Endothelial cell (in vitro differentiated cells): ENCODE measurements at places on chromosomes 7 and 10. TPM values are rescaled to one million over a fixed set of nuclear protein-coding genes. Genes with fewer than 3 reads are reported as not detected.

GRCh38 chr10:124644771-124645415 is 99.3 kb downstream of the FAM53B start:
- no peak for DNase-seq

- no peak for DNase-seq
These were observed 26.4 kb downstream of the ASB13 start for GRCh38 chr10:5640036-5640435.

DNA sequence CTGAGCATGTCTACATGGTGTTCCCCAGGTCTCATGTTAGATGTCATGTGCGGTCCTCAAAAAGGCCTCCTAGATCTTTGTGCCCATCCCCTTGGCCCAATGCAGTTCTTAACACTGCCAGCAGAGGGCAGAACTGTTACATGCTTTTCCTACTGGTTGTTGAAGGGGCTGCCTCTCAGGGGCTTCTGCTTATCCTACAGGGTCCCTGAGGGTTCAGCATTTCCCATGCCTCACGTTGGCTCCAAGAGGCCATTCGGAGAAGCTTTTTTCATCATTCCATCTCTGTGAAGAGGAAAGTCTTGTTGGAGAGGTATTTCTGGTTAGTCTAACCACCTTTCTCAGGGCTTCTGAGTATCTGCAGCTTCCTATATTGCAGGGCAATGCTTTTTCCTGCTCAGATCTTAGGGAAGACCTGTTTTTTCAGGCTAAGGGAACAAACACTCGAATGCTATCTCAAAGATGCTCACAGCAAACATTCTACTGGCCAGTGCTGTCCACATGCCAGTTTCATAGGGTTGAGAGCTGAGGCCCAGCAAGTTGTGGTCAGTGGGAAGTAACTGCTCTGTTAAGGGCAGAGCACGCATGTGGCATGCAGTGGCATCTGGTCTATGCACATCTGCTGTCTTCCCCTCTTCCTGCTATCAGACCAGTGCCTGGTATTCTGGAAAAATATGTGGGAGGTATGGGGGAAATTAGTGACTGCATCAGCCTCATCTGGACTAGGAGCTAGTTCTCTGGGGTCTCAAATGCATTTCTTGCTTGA is 31.5 kb downstream of the MBL2 start:
- peak; percentile 83 for DNase-seq

DNA sequence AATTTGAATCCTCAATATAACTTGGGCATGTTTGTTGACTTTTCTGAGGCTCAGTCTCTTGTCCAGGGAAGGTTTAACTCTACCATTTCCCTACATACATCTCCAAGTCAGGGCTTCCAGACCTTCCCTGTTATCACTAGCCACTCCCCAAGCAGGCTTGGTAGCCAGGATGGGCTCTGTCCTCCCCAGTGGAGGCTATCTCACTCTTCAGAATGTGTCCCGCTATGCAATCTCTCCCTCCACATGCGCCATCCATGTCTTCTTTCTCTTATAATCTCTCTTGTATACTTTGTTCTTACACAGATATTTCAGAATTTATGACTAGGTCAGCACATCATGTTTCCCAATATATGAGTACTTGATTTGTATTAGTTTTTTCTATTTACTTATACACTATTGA is 310.4 kb downstream of the HGF start:
- DNase-seq = no peak

- DNase-seq = no peak
These were observed 683.8 kb upstream of the ANKRD30A start for GRCh38 chr10:36441557-36441956.

GRCh38 chr10:25820472-25820871 is 113.6 kb upstream of the MYO3A start:
- no peak for DNase-seq

The CELF2 gene
- 27.5 TPM for total RNA-seq

The TMEM106B gene
- total RNA-seq = 23.2 TPM

- DNase-seq = no peak
These were observed 108.0 kb downstream of the SH3PXD2A start for GRCh38 chr10:103747193-103747865.

The SERPINE1 gene
- total RNA-seq = 0.80 TPM

The TYW1B gene
- total RNA-seq = 1.9 TPM

The RBM20 gene
- total RNA-seq = 1.0 TPM

DNA sequence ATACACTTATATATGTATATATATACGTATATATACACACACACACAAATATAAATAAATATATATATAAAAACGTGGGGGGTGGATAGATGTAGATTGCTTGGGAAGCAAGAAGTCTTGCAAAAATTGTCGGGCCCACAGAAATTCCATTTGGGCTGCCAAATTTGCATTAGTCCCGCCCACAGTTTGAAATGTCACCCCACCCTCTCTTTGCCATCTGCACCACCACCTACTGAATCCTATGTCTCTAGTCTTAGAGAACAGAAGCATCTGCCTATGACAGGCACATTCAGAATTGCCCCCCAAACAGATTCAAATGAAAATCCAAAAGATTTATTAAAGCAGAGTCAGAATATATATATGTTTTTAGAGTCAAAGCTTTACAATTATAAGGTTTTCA is 25.6 kb upstream of the CACNA2D1 start:
- no peak for DNase-seq

DNA sequence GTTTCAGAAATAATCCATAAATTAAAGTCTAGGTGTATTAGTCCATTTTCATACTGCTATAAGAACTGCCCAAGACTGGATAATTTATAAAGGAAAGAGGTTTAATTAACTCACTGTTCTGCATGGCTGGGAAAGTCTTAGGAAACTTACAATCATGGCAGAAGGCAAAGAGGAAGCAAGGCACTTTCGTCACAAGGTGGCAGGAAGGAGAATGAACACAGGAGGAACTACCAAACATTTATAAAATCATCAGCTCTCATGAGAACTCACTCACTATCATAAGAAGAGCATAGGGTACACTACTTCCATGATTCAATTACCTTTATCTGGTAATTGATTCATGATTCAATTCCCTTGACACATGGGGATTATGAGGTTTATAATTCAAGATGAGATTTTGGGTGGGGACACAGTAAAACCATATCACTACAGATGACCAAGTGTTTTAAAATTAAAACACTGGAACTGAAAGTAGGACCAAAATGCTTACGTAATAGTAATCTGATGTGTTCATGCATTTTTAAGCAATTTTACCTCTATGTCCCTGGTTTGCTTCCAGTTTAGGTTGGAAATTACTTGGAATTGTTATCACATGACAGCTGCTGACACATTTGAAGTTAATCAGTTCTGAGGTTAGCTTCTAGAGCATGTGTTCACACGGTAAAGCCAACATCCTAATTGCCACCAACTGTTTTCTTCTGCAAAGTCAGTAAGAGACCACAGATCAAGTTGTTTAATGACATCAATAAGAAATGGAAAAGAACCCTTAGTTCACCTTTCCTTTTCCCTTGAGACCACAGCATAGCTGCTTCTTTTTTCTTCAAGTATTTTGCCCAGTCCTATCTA is 48.4 kb upstream of the SEMA3C start:
- no peak for DNase-seq

The ANKRD1 gene
- 0.82 TPM for total RNA-seq

The LRRC61 gene
- 5.1 TPM for total RNA-seq

The TBRG4 gene
- 48.1 TPM for total RNA-seq

DNA sequence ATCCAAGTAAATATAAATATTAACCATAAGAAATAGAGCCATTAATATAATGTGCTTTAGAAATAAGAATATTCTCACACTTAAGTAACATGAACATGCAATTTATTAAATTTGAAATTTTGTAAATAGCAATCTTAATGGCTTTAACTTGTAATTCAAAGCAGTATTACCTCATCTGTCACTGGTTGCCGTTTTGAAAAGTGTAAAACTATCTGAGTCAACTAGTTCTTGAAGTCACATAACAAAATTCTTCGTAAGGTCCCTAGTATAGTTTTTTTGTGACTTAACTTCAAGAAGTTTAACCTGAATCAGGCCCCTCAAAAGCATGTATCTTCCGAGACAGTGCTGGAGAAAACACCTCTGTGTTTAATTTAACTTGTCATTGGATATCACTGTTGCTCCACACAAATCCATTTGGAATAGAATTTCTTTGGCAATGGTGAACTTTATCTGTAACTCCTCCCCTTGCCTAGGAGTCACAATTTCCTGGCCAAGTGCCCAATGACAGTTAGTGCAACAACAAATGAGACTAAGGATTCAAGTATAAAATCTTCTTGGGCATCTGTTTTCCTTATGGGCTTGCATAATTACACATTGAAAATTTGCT is 47.1 kb downstream of the NT5C2 start:
- DNase-seq = no peak

The VGF gene
- 0.77 TPM for total RNA-seq

The INHBA gene
- total RNA-seq = 0.08 TPM

GRCh38 chr10:98074315-98074911 is 44.0 kb upstream of the CRTAC1 start:
- peak; percentile 46 for DNase-seq

DNA sequence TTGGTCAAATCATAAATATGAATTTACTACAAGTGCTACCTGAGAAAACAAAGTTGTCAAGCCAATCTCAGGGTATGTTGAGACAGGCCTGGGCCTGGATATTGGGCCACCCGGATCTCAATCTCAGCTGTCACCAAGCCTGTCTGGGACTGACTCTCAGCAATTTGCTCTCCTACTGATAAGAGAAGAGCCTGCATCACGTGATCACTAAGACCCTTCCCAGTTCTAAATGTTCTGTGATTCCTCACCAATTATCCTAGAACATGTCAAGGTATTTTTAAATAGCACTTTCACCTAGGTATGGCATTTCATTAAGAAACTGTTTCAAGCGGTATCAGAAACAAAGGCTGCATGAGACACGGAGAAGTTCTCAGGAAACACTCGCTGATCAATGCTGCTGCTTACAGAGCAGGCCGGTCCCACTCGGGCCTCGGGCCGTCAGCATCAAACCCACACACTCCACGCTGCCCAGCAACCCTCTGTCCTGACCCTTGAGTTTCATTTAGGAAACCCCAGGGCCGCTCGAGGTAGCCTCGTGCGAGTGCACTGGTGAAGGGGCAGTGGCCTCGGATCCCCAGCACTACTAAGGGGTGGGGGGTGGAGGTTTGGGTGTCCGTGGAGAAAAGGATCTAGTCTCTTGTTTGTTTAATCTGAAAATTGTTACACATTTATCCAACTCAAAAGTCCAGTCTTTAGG is 4.1 kb downstream of the KLF6 start:
- DNase-seq = no peak

The HELLS gene
- 58.8 TPM for total RNA-seq

The FOXP2 gene
- total RNA-seq = 9.1 TPM

DNA sequence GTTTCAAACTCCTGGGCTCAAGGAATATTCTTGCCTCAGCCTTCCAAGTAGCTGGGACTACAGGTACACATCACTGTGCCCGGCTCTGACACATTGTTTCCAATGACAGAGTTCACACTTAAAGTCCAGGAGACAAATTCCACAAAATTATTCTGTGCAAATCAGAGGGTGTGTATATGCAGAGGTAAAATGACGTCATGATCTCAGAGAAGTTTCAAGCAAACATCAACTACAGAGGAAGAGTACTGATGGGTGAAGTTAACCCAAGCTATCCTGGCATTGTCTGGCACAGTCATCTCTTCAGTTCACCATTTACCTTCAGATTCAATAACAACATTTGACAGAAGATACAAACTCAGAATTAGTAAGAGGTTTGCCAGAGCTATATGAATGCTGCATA is 388.9 kb downstream of the HPSE2 start:
- no peak for DNase-seq

DNA sequence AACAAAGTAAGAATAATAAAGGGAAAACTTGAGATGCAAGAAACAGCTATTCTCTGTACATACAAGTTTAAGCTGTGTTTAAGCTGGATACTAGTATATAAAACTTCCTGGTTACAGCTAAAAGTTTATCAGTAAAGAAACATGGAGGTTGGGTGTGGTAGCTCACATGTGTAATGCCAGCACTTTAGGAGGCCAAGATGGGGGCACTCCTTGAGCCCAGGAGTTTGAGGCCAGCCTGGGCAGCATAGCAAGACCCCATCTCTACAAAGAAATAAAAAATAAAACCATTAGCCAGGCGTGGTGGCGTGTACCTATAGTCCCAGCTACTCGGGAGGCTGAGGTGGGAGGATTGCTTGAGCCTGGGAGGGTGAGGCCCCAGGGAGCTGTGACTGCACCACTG is 3.2 kb downstream of the RSU1 start:
- DNase-seq = no peak

DNA sequence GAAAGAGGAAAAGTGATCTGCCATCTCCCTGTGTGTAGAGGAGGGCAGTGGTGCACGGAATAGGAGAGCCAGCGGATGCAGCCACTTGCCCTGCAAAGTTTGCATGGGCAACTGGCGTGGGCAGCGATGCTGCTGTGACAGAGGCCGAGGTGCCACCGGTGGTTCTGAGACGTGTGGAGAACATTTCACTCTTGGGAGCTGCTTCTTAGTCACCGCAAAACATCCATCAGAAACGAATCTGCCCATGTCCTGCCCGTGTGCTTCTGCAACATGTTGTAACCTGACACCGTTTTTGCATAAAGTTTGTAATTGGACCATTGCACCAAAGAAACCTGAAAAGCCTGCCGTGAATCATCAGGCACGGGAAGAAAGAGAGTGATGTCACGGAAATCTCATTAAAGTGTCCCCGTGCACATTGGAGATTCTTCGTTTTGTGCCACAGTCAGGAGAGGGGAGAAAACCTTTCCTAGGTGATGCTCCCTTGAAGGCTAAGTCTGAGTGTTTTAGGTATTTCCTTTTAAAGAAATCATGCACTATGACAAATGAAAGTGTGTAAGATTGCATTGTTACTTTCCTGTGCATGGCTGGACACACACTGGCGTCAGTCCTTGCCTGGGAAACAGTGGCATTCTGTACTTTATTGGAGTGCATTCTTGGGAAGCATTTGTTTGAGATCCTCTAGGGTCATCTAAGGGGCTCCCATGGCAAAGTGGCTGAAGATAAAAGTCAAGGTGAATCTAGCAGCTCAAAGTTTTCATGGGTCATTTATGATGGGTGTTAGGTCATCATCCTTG is 302.6 kb downstream of the KLF6 start:
- DNase-seq = no peak

DNA sequence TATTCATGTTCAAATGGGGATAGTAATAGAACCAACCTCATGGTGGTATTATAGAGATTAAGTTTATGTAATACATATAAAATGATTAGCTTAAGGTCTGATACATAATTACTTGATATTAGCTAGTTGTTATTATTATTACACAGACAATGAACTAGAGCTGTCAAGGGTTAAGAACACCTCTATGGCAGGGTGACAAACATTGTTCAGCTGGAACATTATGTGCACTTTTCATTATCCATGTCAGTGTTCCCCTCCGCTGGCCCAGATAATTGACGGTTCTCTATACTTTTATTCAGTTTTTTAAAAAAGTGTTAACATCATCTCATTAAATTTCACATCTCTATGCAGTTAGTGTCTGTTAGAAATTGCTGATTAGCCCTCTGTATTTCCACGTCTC is 142.1 kb downstream of the CDK14 start:
- DNase-seq = no peak

The NPY4R gene
- not detected for total RNA-seq

The RPEL1 gene
- total RNA-seq = not detected
